ENCODE measurements at places on chromosomes 12 and 14. TPM values are rescaled to one million over a fixed set of nuclear protein-coding genes. Genes with fewer than 3 reads are reported as not detected.

DNA sequence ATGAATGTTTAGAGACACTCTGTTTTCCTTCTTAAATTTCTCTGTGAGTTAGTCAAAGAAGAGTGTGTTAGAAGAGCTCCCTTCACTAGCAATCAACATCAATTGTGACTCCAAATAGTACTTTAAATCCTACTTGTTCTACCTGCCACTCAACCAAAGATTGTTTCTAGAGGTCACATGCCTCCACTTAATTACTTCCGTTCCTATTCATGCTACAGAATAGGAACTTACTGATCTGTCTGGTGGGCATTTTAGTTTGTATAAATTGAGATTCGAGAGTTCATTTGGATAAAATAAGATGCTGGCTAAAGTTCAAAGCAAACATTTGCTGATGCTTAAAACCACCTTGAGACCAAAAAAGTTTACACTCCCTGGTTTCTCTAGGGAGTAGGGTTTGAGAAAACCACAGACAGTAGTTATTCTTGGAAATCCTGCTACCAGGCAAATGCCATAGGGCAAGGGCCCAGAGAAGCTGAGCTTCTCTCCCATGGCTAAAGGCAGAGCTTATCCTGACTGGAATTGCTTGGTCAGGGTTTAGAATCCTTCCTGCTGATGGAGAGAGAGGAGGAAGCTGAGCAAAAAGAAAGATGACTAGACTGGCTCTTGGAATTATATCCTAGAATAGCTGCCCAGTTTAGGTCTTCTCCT lies 389.6 kb upstream of the ATP2B1 start:
- no peak for DNase-seq

DNA sequence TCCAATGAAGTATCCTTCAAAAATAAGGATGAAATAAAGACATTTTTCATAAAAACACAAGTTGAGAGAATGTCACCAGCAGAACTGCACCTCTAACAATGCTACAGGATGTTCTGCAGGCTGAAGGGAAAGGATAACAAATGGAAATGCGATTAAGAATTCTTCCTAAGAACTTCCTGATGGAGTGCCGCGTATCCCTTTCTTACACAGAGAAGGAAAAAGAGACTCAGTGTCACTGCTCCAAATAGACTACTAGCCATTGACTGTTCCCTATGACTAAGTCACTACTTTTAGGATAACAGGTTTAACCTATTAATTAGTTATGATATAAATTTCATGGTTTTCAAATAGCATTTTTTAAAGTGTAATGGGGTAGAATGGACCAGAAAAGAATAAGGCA lies 3.2 kb downstream of the ANO2 start:
- no peak for DNase-seq

DNA sequence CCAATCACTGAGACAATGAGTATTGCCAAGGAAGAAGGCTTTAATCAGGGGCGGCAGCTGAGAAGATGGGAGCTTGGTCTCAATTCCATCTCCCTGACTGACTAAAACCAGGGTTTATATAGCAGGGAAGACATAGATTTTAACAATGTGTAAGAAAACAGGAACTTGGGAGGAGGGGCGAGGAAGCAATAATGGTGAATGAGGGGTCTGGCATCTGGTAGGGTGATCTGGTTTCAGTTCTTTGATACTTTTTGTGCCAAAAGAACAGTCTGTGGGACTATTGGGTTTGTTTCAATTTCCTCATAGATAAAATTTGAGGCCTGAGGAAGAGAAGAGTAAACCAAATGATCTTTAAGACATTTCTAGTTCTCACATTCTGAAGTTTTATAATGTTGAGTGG lies 49.2 kb downstream of the FUT8 start:
- no peak for DNase-seq

DNA sequence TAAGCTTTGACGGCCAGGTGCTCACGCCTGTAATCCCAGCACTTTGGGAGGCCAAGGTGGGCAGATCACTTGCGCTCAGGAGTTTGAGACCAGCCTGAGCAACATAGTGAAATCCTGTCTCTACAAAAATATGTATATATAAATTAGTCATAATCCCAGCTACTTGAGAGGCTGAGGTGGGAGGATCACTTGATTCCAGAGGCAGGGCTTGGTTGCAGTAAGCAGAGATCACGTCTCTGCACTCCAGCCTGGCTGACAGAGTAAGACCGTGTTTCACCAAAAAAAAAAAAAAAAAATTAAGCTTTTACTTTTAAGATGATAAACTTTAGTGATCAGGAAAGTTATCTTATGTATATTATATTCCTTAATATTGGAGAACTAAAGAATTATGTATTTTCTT lies 18.0 kb upstream of the SNAPC1 start:
- DNase-seq = no peak

GRCh38 chr14:32450919-32451675 lies 122.0 kb downstream of the AKAP6 start:
- no peak for DNase-seq

The PACS2 gene
- 84.0 TPM for total RNA-seq

GRCh38 chr14:90253826-90254225 lies 2.5 kb upstream of the PSMC1 start:
- no peak for DNase-seq

DNA sequence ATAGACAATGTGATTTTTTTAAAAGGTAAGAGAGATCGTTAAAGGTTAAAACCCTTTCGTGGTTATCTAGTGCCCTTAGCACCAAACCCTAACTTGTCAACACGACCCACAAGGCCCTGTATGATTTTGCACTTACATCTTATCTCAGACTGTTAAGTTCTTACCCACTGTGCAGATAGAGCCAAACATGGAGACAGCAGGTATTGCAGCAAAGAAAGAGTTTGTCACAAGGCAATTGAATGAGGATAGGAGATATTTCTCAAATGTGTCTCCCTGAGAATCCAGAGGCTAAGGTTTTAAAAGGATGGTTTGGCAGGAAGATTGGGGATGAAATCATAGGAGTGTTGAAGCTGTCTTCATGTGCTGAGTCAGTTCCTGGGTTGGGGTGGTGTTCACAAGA lies 313.4 kb downstream of the AEBP2 start:
- DNase-seq = no peak

The SYNDIG1L gene
- not detected for total RNA-seq

The PPHLN1 gene
- 80.8 TPM for total RNA-seq

The HSPB8 gene
- total RNA-seq = not detected

DNA sequence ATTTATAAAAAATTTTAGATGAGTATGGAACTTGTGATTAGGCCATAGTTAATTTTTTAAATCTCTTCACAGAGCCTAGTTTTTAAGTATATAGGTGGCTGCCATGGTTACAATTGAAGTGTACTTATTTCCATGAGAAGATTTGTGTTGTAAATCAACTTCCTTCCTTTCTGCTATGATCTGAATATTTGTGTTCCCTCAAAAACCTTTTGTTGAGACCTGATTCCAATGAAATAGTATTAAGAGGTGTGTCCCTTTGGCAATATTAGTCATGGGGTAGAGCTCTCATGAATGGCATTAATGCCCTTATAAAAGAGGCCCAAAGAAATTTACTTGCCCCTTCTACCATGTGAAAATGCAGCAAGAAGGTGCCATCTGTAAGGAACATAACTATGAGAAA lies 28.8 kb downstream of the ETNK1 start:
- no peak for DNase-seq

GRCh38 chr14:32028599-32028998 lies 48.5 kb upstream of the ARHGAP5 start:
- no peak for DNase-seq

The BCL7A gene
- 6.7 TPM for total RNA-seq

DNA sequence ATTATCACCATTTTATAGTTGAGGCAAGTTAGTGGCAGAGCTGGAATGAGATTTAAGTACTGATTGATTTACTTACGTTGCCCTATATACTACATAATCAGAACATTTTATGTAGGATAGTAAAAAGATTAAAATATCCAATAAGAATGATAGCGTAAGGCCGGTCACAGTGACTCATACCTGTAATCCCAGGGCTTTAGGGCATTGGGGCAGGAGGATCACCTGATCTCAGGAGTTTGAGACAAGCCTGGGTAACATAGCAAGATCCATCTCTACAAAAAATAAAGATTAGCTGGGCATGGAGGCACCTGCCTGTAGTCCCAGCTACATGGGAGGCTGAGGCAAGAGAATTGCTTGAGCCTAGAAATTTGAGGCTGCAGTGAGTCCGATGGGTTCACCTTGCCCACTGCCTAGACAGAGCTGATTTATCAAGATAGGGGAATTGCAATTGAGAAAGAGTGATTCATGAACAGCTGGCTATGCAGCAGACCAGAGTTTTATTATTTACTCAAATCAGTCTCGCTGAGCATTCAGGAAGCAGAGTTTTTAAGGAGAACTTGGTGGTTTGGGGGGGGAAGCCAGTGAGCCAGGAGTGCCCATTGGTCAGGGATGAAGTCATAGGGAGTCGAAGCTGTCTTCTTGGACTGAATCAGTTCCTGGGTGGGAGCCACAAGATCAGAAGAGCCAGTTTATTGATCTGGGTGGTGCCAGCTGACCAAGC lies 24.7 kb upstream of the SGPP1 start:
- DNase-seq = no peak

Data from T-cell (primary cell).